ENCODE measurements at places on chromosomes 6 and 20.
A peak's percentile ranks its signal among the peaks of the same experiment; 100 is the strongest.

DNA sequence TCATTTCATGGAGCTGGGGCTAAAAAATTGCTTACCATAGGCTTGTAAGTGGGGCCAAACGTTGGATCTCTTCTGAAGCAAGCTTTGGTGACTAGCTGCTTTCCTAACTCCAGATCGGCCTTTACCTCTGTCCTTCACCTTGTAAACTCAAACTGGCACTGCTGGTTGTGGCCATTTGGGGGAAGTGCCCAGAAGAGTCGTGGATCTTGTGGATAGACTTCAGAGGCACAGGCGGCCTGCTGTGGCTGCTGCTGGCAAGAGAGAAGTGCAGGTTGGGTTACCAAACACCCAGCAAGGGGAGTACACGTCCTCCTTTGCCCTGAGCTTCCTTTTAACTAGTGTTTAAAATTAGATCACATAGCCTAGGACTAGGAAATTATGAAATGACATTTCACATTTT, 36.8 kb upstream of the KLHL31 start:
- DNase-seq: no peak

DNA sequence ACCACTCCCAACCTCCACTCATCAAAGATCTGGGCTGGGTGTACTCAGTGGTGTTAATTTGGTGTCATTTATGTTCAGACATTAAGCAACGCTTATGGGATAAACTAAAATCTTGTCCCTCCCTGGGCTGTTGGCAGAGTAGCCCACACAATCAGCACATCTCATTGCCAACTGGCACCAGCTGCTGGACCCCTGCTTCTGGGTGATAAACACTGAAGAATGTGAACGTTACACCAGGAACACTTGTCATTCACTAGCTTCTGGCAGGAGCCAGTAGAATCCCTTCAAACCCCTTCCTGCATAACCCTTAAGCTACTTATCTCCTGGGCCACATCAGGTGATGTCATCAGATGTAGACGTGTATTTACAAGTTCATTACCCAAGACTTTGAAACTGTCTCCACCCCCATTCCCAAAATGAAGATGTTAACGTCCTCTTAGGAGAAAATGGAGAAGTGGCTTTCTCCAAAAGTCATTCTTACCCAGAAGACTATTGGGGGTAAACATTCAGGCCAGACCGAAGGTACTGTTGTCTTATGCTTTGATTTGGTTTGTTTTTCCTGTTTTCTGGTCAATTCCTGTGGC, 107.8 kb upstream of the CD93 start:
- DNase-seq: no peak

GRCh38 chr20:56316483-56316882, 42.3 kb upstream of the FAM210B start:
- no peak for DNase-seq

GRCh38 chr6:149895048-149895590, 2.8 kb downstream of the RAET1E start:
- no peak for DNase-seq

DNA sequence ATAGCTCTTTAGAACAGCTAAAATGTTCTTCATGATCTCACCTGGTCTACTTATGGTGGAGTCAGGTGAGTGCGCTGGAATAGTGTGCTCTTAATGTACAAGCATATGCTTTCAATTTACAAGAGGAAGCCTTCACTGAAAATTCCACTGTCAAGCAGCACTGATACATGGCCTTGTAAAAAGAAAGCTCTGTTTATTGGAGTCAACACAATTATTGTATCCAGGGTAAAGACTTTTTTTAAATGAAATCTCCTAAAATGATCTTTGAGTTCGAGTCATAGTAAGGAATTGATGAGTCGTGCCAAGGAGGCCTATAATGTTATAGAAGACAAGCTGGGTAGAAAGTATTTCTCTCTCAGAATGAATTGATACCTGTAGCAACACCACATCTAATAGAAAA, 41.6 kb upstream of the CARMIL1 start:
- no peak for DNase-seq

DNA sequence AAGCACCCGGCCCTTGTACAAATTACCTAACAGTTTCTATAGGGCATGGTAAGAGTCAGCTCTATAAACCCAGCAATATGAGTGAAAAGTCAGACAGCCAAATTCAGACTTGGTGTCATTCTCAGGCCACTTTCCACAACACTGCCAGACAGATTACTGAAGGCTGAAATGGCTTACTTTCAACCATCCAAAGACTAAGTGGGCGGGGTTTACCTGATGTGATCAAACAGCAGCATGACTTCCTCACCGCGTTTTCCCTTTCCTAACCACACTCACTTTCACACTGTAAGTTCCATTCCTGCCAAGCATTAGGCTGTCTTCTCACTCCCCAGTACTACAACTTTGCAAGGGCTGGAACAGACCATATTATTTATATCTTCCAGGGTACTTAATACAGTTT, 85.9 kb downstream of the SMLR1 start:
- DNase-seq: no peak

DNA sequence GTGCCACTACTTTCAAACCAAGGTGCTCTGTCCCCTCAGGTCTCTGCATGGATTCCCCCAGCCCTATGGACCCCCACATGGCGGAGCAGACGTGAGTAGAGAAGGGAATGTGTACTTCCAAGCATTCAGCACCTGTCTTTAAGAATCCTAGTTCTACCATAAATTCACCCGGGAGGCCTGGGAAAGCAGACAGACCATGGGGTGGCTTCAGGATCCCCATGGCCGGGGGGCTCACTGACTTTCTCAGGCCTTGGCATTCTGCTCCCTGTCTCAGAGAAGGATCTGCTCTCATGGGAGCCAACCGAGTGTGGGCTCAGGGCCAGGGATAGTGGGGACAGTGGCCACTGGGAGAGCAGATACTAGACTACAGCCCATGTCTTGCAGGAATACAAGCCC, 2.3 kb downstream of the CDC25B start:
- no peak for DNase-seq

DNA sequence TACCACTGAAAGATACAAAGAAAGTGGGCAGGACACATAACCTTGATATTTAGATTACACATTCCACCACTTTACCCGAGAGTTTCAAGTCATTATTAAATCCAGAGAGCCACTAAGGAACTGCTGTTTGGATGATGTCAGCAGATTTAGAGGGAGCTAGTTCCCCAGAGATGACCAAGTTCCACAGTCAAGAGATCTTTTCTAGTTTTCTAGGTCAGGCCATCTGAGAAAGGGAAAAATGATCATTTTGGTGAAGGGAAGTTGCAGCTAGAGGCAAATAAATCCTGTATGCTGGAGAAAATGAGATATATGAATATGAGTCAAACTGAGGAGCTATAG, 147.8 kb downstream of the HS3ST5 start:
- no peak for DNase-seq

- DNase-seq: no peak
Measured at GRCh38 chr6:136066005-136066404, 184.1 kb downstream of the MTFR2 start.

DNA sequence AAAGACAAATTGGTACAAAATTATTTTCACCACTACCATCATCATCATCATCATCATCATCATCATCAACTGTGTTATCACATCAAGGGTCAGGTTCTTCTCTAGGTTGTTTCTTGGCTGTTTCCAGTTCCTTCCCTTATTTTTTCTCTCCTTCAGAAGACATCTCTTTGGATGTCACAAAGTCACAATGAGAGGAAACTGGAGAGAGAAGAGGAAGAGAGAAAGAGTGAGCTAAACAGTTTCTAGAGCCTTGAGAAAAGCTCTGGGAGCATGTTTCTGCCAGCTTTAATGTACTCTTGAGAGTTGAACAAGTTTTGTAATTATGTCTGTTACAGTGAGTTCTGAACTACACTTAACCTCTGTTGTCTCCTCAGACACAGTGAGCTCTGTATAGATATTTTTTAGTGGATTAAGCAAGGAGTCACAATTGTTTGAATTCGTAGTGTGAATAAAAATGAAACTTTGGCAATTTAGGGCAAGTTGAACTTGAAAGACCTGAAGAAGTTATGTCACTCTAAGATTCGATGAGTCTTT, 123.0 kb upstream of the AKIRIN2 start:
- DNase-seq: no peak

DNA sequence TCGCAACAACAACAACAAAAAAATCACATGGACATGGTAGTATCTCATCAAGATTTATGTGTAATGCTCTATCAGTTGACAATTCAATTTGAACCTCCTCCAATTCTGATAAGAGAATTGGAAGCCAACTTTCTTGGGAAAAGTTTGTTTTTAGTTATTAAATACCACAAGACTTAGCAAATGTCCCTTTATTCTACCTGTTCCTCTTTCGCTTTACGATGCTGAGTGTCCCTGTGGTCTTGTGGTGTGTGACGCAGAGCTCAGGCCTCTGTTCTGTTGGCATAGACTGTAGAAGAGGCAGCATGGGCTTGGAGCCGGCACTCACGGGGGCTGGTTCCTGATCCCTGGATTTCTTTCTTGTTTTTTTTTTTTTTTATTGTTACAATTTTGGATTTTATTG, 76.7 kb downstream of the PSMB1 start:
- no peak for DNase-seq

DNA sequence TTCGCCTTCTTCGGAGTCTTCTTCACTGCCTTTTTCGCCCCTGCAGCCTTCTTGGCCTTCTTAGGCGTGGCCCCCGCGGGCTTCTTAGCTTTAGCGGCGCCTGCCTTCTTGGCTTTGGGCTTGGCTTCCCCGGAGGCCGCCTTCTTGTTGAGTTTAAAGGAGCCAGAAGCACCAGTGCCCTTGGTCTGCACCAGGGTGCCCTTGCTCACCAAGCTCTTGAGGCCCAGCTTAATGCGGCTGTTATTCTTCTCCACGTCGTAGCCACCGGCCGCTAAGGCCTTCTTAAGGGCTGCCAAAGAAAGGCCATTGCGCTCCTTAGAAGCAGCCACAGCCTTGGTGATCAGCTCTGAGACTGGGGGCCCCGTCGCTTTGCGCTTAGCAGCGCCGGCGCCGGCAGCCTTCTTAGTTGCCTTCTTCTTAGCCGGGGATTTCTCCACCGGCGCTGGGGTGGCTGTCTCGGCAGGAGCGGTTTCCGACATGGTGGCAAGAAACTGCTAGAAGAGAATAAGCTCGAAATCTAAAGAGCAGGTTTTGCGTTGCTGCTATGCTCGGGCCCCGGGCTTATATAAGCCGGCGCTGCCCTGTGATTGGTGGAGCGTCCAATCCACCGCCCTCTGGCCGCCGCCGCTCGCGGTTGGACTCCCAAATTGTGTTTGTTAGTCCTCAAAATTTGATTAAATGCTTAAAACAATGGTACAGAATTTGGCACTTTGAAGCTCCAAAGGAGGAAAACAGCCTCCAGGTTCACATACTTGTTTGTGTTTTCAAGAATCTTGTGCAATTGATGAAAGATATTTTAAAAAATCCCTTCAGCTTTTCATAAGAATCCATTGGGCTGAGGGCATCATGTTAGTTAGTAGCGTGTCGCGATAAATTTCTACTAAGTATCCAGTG, 44.9 kb downstream of the OR2B2 start:
- no peak for DNase-seq

- no peak for DNase-seq
Measured at GRCh38 chr6:104597541-104598050, 262.1 kb downstream of the HACE1 start.

DNA sequence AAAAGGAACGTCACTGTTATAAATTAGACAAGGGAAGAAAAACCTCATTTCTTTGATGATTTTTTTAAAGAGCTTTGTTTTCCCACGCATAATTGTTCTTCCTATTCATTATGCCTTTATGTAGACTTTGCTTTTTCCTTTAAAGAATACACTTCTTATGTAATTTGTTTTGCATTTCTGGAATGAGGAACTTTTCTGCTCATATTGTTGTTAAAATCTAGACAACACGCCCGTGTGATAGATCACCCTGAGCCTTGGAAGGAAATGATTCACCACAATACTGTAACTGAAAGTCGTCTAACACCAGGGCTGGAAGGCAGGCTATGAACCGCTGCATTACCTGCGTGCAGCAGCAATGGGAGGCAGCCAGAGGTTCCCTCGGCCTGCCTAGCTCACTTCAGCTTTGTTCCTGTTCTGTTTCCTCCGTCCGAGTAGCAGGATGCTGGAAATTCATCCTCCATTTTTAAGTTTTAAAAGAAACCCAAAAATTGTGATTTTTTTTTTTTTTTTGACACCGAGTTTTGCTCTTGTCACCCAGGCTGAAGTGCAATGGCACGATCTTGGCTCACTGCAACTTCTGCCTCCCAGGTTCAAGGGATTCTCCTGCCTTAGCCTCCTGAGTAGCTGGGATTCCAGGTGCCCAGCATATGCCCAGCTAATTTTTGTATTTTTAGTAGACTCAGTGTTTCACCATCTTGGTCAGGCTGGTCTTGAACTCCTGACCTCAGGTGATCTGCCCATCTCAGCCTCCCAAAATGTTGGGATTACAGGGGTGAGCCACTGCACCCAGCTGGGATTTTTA, 49.6 kb upstream of the ZNF217 start:
- DNase-seq: peak; percentile 31

- no peak for DNase-seq
Measured at GRCh38 chr20:16245879-16246278, 327.4 kb downstream of the KIF16B start.

DNA sequence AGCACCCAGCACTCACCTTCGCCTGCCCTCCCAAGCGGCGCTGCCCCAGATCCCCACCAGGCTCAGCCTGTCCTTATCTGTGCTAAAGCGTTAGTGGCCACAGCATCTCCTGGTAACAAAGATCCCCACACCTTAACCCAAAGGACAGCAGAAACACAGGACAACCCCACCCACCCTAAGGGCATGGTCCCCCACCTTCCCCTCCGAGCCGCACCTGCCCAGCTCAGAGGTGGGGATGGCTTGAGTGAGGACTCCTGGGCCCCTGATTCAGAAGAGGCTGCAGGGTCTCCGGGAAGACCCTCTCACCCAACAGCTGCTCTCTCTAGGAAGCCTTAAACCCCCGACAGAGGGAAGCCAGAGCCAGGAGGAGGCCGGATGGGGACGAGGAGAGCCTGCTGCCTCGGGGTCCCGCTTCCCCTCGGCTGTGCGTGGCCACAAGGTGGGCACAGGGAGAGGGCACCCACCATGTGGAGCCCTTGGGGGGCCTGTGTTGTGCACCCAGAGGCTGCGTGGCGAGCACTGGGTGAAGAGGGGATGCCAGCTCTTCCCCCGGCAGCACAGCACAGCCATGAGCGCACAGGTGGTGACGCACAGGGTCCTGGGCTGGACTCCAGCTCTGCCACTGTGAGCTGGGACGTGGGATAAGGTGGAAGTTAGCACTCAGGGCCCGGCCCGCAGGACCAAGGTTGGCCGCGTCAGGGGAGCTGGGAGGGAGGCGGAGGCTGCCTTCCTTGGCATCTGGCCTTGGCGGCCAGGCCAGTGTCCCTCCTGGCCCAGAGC, 31.9 kb upstream of the MRGBP start:
- DNase-seq: no peak

Data from stimulated activated CD8-positive, alpha-beta memory T cell treated with anti-CD3 and anti-CD28 coated beads, Interleukin-4, amount 100 ng/mL, for 4 hours (primary cell).